H1 (cell line): ENCODE measurements at places on chromosomes 1 and 21.

GRCh38 chr1:91912266-91912665, 26.3 kb upstream of the TGFBR3 start:
- no peak overlapping the region for H3K27ac ChIP-seq
- H3K27me3 ChIP-seq = no peaks in the 10 kb centered on the region
- no peaks in the 10 kb centered on the region for H3K36me3 ChIP-seq
- DNase-seq = no peak
- H3K4me3 ChIP-seq = no peak overlapping the region
- H3K4me1 ChIP-seq = no peaks in the 10 kb centered on the region

- H3K4me3 ChIP-seq = peak overlapping the region; percentile 88
- DNase-seq = no peak
- no peaks in the 10 kb centered on the region for H3K27me3 ChIP-seq
- H3K4me1 ChIP-seq = no peaks in the 10 kb centered on the region; the same call in 1 of the 2 replicates
- H3K36me3 ChIP-seq = no peaks in the 10 kb centered on the region; the same call in 1 of the 2 replicates
These were observed 558 bp downstream of the USP1 start for GRCh38 chr1:62437273-62437940.

- H3K4me3 ChIP-seq = no peak overlapping the region
- no peaks in the 10 kb centered on the region for H3K36me3 ChIP-seq
- H3K4me1 ChIP-seq = no peaks in the 10 kb centered on the region
- H3K27me3 ChIP-seq = no peaks in the 10 kb centered on the region
These were observed 931.1 kb downstream of the PLA2G4A start for GRCh38 chr1:187759825-187760333.

DNA sequence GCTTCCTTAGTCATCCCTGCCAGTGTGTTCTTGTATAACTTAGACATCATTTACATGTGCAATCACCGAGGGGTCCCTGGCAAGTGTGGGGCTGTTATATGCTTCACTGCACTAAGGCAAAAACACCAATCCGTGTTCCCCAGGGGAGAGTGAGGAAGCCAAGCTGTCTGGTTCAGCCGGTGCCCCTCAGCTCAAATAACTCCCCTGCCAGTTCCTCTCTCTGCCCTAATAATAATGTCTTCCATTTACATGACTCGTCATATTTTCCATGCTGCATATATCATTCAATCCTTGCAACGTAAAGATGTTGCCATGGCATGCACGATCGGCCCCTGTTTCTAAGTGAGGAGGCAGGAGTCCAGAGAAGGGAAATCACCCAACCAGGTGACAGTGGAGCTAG, 24.4 kb upstream of the NDC1 start:
- H3K27me3 ChIP-seq = no peaks in the 10 kb centered on the region
- no peaks in the 10 kb centered on the region for H3K4me1 ChIP-seq
- H3K4me3 ChIP-seq = no peak overlapping the region
- no peak overlapping the region for H3K27ac ChIP-seq
- no peak for DNase-seq
- peaks cover 15% of the 10 kb centered on the region for H3K36me3 ChIP-seq

GRCh38 chr1:67612788-67613241, 72.2 kb upstream of the GADD45A start:
- no peak overlapping the region for H3K4me3 ChIP-seq
- no peaks in the 10 kb centered on the region for H3K4me1 ChIP-seq
- H3K27me3 ChIP-seq = no peaks in the 10 kb centered on the region
- H3K27ac ChIP-seq = no peak overlapping the region
- H3K36me3 ChIP-seq = no peaks in the 10 kb centered on the region
- no peak for DNase-seq

GRCh38 chr1:161718559-161719324, 2.6 kb upstream of the FCRLB start:
- no peaks in the 10 kb centered on the region for H3K36me3 ChIP-seq
- H3K4me3 ChIP-seq = no peak overlapping the region
- H3K4me1 ChIP-seq = no peaks in the 10 kb centered on the region

DNA sequence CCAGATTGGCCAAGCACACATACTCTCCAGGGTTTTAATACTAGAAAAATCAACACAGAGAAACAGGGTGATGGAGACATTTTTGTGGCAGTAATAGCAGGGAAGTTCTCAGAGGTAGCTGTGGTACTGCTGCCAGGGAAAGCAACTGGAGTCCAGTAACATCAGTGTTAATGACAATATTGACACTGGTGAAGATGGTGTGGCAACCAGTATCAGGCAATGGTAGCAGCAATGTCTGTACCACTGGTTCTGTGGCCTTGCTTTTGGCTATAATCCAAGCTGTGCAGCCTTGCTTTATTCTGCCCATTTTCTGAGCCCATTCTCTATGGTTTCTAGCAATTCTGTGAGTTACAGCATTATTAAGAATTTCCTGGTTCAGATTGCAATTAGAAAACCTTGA, 1.6 kb upstream of the SNX7 start:
- no peak for DNase-seq
- no peak overlapping the region for H3K27ac ChIP-seq
- H3K4me1 ChIP-seq = 0 out of 2 replicates have a peak, but pooled peaks cover 3% of the 10 kb centered on the region

- H3K27ac ChIP-seq = no peak overlapping the region
- no peaks in the 10 kb centered on the region for H3K27me3 ChIP-seq
- no peak overlapping the region for H3K4me3 ChIP-seq
- H3K4me1 ChIP-seq = no peaks in the 10 kb centered on the region
These were observed 1.6 kb downstream of the KIF17 start for GRCh38 chr1:20716232-20716631.

DNA sequence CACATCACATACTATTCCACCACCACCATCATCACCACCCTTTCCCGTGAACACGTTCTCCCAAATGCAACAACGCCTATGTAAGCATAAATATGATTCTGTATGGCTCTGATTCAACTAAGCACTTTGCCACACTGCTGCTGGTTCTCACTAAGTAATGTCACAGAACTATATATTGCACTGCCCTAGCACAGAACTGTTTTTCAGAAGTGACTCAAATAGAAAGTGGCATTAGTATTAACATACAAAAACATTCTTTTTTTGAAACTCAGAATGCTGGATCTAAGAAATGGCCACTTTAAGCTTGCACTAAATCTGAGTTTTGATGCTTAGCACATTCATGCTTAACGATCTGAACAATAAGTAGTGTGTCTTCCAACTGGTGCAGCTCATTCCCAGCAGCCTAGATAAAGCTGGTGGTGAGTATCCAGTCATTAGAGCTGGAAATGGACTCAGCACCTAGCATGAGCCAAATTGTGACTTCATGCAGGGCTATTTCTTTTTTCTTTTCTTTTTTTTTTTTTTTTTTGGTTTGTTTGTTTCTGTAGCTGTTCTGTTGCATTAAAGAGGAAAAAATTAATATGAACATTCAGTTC, 46.2 kb upstream of the ZC3H11B start:
- no peak for DNase-seq
- no peaks in the 10 kb centered on the region for H3K4me1 ChIP-seq
- H3K27ac ChIP-seq = no peak overlapping the region
- H3K36me3 ChIP-seq = no peaks in the 10 kb centered on the region
- H3K27me3 ChIP-seq = no peaks in the 10 kb centered on the region

DNA sequence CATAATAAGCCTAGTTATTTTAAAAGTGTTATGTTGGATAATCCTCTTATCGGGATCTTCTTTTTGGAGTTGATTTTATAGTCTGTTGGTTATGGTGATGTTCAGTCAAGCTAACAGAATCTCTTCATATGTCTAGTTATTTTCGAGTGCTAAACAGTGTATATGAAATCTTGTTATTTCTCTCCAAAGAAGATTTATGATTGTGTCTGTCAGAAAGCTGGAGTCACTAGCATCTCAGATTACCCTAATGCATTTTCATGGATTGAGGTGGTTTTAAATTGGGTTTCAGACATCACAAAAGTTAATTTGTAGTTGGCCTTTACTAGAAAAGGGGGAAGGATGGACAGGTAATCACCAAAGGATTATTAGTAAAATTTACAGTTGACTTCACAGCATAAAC, 13.3 kb downstream of the MAEL start:
- no peaks in the 10 kb centered on the region for H3K36me3 ChIP-seq
- H3K27ac ChIP-seq = no peak overlapping the region
- no peak for DNase-seq
- no peaks in the 10 kb centered on the region for H3K4me1 ChIP-seq
- H3K27me3 ChIP-seq = no peaks in the 10 kb centered on the region

- H3K27me3 ChIP-seq = no peaks in the 10 kb centered on the region
- no peak overlapping the region for H3K27ac ChIP-seq
- H3K4me1 ChIP-seq = no peaks in the 10 kb centered on the region
- no peak overlapping the region for H3K4me3 ChIP-seq
- no peak for DNase-seq
These were observed 659.4 kb upstream of the CAMK1G start for GRCh38 chr1:208923946-208924720.

DNA sequence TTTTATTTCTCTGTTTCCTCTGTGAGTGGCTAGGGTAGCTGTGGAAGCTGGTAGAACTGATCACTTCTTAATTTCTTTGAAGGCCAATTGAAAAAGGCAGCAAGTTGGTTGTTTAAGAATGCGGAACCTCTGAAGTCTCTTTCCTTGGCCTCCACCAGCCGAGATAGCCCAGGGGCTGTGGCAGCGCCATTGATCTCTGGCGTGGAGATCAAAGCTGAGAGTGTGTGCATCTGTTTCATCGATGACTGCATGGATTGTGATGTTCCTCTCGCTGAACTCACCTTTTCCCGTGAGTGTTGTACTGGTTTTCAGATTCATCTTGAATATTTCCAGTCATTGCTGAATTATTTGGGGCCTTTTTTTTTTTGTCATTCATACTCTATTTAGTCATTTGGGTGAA, 97.7 kb downstream of the VPS13D start:
- H3K27me3 ChIP-seq = no peaks in the 10 kb centered on the region
- H3K27ac ChIP-seq = no peak overlapping the region
- H3K36me3 ChIP-seq = peaks cover 2% of the 10 kb centered on the region; the same call in 1 of the 2 replicates
